ENCODE measurements at places on chromosomes 2 and 18.
A peak's percentile ranks its signal among the peaks of the same experiment; 100 is the strongest.

GRCh38 chr2:109331081-109331480 is 202.1 kb downstream of the SH3RF3 start:
- DNase-seq, result no peak

GRCh38 chr2:234768608-234769196 is 183.1 kb upstream of the SH3BP4 start:
- no peak for DNase-seq

DNA sequence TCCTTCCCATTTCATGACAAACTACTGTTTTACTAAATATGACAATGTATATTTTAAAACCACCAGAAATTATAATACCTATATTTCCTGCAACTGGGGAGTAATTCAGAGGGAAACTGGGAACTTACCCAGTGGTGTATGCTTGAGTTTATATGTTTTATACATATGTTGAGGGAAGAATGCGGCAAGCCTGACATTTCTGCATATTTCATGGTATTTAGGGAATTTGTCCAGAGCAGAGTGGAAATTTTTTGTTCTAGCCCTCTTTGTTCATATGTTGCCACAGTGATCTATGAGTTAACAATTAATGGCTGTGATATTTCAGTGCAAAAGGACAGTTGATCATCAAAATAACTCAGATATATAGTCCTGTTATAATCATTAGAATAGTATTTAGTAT is 230.8 kb upstream of the VWC2L start:
- DNase-seq, result no peak

DNA sequence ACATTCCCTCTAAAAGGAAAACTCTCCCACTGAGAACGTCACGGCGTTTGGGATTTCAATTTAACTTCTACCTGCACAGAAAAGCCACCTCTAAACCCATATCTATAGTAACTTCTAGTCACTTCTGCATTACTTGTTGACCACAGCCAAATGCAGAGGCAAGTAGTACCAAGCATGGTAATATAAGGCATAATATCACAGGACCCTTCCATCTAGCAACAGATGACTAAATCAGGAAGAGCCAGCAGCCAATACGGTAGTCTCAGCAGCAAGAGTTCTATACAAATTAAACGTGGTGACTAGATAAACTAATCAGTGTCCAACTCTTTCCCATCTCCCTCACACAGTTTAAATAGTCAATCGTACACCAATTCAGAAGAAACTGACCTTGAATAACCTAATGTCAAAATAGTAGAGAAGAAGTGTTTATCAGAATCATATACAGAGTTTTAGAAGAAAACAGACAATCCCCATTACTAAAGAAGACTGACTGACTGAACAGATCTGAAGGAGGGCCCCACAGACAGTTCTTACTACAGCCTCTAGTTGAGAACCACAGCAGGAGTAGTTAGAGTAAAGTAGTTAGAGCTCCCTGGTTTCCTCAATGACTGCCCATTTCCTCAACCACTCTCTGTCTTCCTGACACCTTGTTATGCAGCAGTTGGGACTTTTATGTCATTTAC is 30.0 kb downstream of the MEMO1 start:
- DNase-seq, result no peak

DNA sequence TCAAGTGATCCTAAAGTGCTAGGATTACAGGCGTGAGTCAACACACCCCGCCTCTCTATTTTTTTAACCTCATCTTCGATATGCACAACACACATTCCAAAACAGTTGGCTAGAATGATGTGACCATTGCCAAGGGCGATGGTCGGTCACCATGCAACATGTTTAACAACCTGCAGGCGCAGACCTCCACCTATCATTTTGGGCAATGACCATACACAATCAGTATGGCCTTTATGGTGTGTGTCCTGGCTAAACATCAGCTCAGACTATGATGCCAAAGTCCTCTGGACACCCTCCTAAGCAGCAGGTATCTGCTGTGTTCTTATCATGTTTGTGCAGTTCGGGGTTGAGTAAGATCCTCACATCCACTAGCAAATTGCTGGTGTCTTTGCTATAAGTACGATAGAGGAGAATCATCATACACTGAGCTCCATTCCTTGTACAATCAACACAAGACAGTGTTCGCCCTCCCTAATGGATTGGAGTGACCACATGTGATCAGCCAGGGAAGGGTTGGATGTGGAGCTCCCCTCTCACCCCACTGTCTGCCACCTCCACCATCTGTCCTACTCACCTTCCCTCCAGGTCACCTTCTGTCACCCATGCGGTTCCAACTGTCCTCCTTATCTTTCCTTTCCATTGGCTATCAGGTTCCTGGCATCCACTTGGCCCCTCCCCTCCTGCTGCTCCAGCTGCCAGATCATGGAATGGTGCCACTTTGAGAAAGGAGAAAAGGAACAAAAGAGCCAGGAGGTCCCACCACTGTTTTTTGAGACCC is 7.9 kb upstream of the RNF152 start:
- no peak for DNase-seq

- DNase-seq, result no peak
These were observed 180.7 kb downstream of the FBXO15 start for GRCh38 chr18:73966954-73967353.

GRCh38 chr2:62956651-62957050 is 94.0 kb upstream of the OTX1 start:
- DNase-seq, result no peak

DNA sequence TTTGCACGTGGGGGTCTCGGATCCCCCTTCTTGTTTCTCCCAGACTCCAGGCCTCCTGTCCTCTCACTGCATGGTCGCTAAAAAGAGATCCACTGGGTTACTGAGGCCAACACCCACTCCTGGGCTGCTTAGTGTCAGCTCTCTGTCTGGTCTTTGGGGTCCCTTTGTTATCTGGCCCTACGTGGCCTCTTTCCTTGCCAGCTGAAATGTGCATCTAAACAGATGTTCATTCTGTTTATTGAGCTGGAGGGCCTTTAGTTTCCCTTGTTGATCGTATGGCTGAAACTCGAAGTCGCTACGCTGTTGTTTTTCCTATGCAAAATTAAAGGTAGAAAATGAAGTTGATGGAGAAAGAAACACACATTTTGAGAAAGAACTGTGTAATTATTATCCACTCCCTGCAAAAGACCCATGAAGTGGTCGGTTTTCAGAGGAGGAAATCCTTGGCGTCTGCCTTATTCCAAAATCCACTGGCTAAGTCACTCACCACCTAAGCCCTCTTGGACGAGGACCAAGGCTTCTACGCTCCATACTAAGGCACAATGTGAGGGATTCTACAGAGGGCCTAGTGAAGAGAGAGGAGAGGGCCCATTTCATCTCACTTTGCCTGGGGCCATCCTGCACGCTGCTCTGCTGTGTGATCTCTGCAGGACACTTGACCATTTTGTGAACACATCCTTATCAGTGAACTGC is 105.3 kb downstream of the GLI2 start:
- no peak for DNase-seq

DNA sequence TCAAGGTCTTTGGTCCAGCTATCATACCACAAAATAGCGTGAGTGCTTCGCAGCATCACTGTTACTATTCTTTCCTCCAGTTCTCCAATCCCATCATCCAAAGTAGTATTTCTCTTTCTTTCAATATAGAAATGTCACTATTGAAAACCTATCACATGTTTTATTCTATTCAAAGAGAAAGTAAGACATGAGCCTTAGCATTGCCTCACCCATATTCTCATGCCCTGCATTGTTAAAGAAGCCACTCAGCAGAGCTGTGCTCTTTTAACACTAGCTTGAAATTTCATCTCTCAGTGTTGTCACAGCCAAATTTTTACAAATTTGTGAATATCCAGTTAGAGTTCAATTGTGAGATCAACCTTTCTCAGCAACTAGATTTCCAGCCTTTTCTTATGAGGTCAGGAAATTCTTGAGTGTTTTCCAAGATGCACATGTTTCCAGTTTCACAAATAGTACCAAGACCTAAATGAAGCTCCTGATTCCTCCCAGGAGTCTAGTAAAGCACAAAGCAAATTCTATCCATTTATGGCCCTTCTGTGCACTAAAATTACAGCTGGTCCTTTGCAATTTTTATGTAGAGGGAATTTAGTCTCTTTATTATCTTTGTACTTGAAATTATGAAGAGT is 343.7 kb downstream of the SPAG16 start:
- DNase-seq, result no peak

GRCh38 chr2:201653221-201653620 is 9.9 kb upstream of the TMEM237 start:
- DNase-seq, result no peak

DNA sequence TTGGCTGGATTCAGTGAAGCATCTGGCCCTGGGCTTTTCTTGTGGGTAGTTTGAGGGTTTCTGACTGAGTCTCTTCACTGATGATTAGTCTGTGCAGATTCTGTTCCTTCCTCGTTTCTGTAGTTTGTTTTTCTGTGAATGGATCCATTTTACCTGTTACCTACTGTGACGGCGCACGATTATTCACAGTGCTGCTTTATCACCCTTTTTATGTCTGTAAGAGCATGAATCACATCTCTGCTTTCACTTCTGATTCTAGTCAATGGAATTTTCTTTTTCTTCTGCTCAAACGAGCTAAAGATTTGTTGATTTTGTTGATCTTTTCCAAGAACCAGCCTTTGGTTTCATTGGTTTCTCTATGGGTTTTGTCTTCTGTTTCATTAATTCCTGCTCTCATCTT is 60.8 kb downstream of the SLC66A2 start:
- no peak for DNase-seq

- no peak for DNase-seq
These were observed 42.2 kb upstream of the EPG5 start for GRCh38 chr18:46009125-46009840.

GRCh38 chr2:4122726-4123125 is 419.4 kb downstream of the DCDC2C start:
- no peak for DNase-seq

DNA sequence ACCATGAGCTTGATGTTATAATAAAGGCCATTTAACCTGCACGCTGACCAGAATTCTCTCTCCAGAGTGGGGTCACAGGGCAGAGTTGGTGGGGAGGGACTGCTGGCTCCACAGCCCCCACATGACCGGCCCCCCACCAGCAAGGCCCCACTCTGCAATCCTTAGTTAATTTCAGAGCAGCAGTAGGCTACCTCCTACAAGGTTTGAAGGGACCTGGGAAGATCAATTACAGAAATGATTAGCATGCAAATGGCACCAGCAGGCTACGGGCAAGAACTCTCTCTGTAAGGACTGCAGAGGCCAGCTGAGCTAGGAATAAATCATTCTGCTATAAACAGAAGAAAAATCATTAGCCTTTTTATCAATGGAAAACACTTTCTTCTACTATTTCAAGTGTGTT is 135.3 kb downstream of the C1D start:
- DNase-seq, result no peak

DNA sequence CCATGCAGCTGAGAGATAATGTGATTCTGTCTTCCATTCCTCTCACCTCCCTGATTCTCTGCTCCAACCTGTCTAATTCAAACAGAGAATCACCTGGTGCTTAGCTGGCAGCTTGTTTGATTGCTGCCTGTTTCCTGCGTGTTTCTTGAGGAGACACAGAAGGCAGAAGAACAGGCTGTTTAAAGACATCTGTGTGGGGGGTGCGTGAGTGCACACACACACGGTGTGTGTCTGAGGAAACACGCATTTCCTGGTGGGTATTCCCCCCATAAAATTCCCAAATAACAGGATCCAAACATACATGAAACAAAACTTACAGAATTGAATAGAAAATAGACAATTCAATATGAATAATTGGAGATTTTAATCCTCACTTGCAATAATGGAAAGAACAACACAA is 29.3 kb upstream of the CRIM1 start:
- no peak for DNase-seq

DNA sequence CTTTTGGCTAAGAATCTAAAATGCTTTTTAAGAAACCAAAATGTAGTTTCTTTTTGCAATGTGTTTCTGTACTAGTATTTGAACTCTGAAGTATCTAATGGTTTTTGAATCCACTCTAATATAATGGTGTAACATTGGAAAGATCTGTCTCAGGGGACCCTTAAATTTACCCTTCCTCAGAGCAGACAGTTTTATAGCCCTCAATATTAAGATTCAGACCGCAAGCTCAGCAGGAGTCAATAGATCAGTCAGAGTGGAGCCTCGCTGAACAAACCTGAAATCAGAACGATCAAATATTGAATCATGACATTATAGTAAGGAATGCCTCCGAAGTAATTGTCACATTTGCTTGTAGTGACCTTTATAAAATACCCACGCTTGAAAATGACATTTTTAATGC is 18.3 kb downstream of the SGPP2 start:
- no peak for DNase-seq

GRCh38 chr2:112869258-112869842 is 32.8 kb upstream of the IL1B start:
- DNase-seq, result no peak

GRCh38 chr2:21254170-21254965 is 130.6 kb downstream of the TDRD15 start:
- DNase-seq, result no peak

DNA sequence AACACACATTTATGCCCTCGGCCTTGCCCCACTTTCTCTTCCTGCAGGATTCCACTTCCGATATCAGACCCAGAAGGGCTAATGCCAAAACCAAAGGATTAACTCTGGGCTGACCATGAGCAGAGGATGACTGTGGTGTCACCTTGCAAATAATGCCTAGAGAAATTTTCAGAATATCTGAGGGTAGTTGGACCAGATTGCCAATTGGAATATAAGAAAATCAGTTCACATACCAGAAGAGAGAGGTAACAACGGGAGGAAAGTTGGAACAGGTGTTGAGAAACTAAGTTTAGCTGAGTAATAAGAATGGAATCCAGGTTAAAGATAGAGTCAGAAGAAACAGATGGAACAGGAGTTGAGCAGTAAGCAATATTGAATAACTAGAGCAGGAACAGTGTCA is 232.7 kb upstream of the UBE2E3 start:
- DNase-seq, result no peak

GRCh38 chr18:76455003-76455676 is 39.9 kb downstream of the ZNF516 start:
- no peak for DNase-seq

- DNase-seq, result peak; percentile 60
These were observed 893.2 kb upstream of the CRIM1 start for GRCh38 chr2:35462226-35462998.

DNA sequence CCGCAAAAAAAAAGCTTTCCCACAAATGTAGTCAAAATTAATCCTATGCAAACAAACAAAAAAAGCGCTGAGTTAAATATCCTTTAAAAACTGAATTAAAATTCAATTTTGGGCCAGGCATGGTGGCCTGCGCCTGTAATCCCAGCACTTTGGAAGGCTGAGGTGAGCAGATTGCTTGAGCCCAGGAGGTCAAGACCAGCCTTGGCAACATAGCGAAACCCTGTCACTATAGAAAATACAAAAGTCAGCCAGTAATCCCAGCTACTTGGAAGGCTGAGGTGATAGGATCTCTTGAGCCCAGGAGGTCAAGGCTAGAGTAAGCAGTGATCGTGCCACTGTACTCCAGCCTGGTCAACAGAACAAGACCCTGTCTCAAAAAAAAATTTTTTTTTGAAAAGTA is 8.8 kb upstream of the MARCHF7 start:
- no peak for DNase-seq

DNA sequence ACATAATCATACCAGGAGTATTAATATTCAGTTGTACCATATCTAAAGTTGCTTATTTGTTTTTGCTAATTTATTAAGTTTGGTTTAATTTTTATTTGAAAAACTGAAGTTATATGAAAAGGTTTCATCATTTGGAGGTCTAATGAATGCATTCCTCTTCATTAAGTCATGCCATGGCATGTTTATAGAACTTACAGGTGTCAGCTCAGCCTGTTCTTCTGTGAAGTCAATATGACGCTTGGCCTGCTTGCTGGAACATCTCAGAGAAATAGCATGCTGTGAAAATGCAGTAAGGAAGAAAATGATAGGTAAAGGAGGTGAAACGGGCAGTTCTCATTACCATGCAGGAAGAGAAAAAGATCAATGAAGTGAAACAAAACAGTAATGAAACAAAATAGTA is 58.2 kb downstream of the RAPH1 start:
- no peak for DNase-seq

GRCh38 chr18:24456549-24456948 is 3.9 kb upstream of the HRH4 start:
- DNase-seq, result no peak
